Stimulated activated naive CD4-positive, alpha-beta T cell (primary cell): ENCODE measurements at places on chromosomes 6 and 20.
A peak's percentile ranks its signal among the peaks of the same experiment; 100 is the strongest.

- DNase-seq, result no peak
Observed at GRCh38 chr6:53696341-53696740, 30.8 kb upstream of the KLHL31 start.

DNA sequence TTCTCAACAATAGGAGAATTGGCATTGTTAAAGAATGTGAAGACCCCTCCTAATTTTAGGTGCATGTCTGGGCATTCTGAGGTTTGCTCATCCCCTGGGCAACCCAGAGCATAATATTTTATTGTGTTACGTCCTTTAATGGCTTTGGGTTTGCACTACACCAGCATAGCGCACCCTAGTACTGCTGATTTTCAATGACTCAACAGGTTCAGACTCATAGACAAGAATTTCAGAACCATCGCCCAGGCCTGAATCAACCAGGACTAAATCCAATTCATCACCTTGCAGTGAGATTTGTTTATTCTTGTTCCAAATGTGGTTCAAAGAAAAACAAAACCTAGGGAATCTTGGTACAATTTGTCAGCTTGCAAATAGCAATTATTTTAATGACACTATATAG is 137.8 kb upstream of the PHACTR1 start:
- no peak for DNase-seq

DNA sequence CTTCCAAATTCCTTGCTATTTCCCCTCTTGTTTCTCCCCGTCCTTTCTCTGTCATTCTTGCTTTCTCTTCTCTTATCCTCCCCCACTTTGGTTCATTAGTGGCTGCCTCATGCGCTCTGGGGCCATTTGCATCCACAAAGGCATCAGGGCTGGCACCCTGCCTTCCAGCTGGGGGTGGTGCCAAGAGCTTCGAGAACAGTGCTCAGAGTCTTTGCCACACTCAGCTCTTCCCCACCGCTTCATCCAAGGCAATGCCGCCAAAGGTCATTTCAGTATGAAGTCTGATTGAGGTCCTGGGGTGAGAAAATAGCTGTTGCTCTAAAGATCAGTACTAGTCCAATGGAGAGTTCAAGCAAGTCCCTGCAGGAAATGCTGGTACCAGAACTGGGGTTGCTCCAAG is 22.7 kb downstream of the OLIG3 start:
- no peak for DNase-seq

GRCh38 chr20:9516234-9516871 is 2.0 kb downstream of the LAMP5 start:
- DNase-seq, result no peak

DNA sequence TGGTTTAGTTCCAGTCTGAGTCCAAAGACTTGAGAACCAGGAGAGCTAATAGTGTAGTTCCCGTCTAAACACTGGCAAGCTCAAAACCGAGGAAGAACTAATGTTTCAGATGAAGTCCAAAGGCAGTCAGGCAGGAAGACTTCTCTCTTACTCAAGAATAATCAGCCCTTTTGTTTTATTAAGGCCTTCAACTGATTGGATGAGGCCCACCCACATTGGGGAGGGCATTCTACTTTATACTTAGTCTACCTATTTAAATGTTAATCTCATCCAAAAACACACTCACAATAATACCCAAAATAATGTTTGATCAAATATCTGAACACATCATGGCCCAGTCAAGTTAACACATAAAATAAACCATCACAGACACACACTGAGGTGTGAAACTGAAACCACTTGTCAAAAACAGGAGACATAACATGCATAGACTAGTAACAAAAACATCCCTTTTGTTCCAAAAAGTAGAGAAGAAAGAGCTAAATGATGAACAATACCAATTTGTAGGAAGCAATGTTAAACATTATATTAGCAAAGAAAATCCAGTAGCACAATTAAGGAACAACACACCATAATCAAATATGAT is 50.2 kb upstream of the SENP6 start:
- no peak for DNase-seq

DNA sequence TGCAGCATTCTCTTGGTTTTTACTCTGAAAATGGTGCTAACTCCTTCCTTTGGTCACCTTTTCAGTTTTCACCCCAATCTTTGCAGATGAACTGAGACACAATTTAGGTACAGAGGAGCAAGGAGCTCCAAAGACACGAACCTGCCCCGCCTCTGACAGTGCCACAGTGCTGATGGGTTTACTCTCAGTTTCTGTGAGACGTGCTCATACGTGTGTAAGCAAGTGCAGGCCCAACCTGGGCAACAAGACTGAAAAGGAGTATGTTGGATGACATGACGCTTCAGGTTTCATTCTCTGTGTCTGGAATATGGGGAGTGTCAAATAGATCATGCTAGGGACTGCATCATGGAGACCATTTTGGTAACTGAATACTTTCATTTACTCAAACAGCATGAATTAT is 334.3 kb upstream of the QKI start:
- no peak for DNase-seq

GRCh38 chr6:74597840-74598239 is 608.0 kb downstream of the COL12A1 start:
- DNase-seq, result no peak

GRCh38 chr6:132300323-132300949 is 100.8 kb downstream of the MOXD1 start:
- no peak for DNase-seq

- DNase-seq, result no peak
Observed at GRCh38 chr20:36646678-36647077, 682 bp upstream of the SLA2 start.

DNA sequence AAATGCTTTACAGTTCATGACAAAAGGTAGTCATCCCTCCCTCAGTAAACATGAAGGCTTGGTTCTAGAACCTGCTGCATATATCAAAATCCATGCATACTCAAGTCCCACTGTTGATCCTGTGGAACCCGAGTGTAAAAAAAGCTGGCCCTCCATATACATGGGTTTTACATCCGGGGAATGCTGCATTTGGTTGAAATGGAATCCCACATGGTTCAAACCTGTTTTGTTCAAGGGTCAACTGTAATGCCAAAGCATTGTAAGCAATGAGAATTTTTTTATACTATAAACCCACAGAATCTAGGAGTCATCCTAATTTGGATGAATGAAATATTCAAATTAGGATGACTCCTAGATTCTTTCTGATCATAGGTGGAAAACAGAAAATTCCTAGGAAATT is 5.9 kb upstream of the HDAC2 start:
- DNase-seq, result no peak

DNA sequence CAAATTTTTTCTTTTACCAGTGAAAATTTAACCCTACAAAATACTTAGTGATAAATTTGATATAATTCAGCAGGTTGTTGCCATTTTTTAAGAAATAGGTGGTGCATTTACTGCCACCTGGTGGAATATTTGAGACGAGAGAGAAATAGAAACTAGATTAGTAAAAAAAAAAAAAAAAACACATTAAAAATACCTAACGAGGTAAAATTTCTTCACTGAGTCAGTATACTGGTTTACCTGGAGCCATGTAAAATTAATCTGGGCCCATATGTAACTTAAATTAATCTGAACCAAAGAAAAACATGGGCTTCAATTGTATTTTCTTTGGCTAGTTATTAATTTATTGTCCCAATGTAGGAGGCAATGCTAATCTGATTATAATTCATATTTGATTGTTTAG is 520.8 kb downstream of the EPM2A start:
- no peak for DNase-seq

DNA sequence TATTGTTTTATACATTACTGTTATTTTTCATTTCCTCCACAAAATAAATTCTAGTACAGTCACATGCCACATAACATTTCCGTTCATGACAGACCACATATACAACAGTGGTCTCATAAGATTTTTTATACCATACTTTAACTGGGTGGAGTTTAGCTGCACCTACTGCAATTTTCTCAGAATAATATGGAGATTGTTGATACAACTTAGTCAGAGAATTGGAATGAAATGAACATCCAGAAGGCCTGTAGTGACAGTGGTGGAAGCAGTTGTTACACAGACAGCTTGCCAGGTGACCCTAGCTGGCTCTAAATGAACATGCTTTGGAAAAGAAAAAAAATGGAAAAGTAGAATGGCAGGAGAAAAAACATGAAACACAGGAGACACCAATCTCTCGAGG is 183.2 kb upstream of the TCF21 start:
- DNase-seq, result no peak

DNA sequence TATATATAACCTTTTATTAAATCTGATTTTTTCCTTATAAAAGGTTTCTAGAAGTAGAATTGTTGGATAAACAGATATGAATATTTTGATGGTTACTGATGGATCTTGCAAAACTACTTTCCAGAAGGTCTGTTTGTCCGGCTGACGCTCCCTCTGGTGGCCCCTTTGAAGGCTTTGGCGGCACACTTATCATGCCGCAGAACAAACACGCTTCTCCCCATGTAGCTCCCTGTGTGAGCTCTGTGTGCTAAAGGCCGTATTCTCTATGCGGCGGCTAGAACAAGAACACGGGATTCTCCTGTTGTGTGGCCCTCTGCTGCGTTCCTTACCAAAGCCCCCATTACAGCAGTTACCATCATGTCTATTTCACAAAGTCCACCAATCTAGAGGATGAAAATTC is 30.0 kb downstream of the PPP1R3G start:
- DNase-seq, result no peak

DNA sequence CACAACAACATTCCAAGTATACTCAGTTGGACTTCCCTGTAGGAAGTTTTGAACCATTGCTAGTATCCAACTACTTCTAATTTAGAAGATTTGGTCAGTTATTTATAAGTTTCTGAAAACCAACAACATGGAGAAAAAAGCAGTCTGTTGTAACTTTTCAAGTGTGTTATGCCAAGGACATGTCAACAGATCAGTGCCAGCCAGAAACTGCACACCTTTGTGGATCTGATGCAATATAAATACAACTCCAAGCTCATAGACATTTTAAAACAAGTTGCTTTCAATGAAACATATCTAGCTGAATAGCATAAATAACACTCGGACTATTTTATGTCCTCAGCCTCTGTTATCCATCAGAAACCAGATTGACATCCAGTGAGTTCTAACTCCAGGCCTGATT is 58.3 kb upstream of the CARMIL1 start:
- DNase-seq, result no peak

DNA sequence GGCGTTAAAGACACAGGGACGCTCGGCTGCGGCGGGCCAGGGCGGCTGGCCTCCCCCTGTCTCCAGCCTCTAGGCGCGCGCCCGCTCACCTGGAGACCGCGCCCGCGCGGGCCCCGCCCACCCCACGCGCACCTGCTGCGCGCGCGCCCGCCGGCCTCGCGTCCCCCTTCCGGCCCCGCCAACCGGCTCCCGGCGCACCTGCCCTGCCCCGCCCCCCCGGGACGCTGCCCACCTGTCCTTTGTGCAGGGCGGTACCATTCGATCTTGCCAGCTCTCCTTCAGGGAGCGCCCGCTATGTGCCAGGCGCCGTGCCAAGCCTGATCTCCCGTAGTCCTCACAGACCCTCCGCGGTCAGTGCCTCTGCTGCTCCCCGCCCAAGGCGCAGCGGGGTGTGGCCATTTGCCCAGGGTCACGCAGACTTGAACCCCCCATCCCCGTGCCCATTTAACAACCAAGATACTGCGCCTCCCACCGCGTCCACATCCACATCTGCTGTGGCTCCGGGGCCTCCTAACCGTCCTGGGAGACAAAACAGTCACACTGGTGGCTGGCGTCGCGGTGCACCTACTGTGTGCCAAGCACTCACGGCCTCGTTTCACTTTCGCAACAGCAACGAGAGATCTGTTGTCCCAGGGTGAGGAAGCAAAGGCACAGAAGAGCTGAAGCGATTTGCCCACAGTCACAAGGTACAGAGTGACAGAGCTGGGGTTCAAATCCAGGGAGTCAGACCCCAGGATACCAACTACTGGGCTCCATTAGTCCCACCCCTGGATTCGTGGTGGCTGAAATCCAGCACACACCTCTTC is 48.1 kb downstream of the NOL4L start:
- peak; percentile 64 for DNase-seq

DNA sequence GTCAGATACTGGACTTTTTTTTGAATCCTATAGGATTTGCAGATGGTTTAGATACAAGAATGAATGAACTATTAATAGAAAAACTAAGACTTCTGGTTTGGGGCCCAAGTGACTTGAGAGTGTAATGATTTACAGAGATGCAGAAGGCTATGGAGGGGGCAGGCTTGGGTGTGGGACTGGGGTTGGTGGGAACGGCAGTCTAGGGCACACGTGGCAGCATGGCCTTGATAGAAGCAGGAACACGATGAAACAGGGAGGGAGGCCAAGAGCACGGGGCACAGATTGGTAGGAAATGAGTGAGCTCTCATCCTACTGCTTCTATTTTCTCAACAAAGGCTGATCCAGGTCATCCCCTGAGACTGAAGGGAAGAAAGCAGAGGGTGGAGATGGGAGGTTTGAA is 3.4 kb upstream of the UST start:
- no peak for DNase-seq

- no peak for DNase-seq
Observed at GRCh38 chr6:165988757-165989456, 178.7 kb downstream of the TBXT start.

- DNase-seq, result no peak
Observed at GRCh38 chr6:24078200-24078599, 47.8 kb upstream of the NRSN1 start.

DNA sequence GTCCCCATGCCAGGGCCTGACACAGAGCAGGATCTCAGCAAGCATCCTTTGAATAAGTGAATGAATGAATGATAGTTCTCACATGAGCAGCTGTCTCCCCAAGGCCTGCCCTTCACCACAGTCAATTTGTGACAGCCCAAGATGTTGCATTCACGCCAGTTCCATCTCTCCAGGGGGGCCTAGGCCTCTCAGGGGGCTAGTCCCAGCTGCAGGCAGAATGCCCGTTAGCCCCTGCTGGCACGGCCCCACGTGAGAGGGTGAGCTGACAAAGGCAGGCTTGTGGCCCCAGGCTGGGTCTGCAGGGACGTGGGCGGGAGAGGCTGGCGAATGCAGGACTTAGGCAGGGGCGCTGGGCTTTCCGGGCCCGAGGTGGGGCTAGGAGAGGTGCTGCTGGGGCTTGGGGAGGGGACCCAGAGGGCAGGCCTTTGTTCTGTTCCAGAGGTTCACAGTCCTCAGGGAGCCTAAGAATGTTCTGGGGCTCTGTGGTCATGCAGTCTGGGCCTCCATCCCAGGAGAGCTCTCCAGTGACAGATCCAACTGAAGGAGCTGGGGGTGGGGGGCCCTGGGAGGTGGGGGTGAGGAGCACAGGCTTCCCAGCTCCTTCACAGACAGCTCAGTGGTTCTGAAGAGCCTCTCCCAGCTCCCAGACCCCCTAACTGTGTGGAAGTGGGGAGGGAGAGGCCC is 30.5 kb upstream of the TLDC2 start:
- no peak for DNase-seq

- DNase-seq, result no peak
Observed at GRCh38 chr6:71473926-71474325, 185.3 kb downstream of the OGFRL1 start.

- no peak for DNase-seq
Observed at GRCh38 chr6:24394780-24395437, 7.8 kb upstream of the MRS2 start.

GRCh38 chr20:63534831-63535651 is 2.1 kb downstream of the PTK6 start:
- DNase-seq, result no peak
